Kidney epithelial cell (primary cell): ENCODE measurements at places on chromosomes 5 and 9.

GRCh38 chr9:76529653-76530052 lies 70.7 kb downstream of the GCNT1 start:
- no peak for DNase-seq

- DNase-seq: no peak
Measured at GRCh38 chr5:157913575-157913974, 54.6 kb upstream of the CLINT1 start.

- DNase-seq: no peak
Measured at GRCh38 chr5:170110403-170111087, 4.8 kb downstream of the FOXI1 start.

DNA sequence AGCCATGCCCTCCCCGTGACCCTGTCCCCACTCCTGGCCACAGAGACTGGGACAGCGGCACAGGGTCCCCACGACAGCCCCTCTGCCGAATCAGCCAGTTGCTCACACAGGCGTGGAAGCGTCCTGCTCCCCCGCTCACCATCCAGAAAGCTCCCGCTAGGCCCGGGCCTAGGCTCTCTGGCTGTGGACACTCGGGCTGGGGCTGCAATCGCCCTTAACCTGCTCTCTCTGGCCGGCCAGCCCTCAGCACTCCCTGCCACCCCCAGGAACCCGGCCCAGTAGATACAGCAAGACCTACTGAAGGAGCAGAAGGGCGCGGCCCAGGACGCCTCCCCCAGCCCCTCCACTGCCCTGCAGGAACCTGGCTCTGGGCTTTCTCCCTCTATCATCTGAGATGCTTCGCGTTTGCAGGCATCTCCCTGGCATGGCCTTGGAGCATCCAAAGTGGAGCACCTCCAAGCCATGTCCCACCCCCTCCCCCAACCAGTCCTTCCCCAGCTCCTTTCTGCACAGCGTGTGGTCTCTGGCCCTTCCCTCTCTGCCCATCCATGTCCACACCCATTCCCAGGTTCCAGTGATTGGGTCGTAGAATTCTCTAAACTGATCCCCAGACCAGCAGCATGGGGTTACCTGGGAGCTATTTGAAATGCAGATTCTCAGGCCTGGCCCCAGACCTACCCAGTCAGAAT lies 113.7 kb upstream of the LMX1B start:
- DNase-seq: no peak

DNA sequence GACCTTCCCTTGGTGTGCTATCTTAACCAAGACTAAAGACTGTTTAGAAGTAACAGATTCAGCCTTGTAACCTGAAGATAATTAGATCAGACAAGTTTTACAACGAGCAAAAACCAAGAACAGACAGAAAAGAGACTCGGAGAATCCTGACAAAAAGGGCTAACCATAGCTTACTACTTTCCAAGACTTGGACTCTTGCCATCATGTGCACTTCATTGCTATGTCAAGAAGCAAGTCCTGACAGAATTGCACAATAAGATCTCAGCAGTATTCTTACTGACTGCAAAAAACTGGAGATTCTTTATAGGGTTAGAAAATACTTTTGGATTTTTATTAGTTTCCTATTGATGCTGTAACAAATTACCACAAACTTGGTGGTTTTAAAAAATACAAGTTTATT lies 1539.0 kb upstream of the NUDT12 start:
- no peak for DNase-seq

- no peak for DNase-seq
Measured at GRCh38 chr9:121328476-121328875, 41.6 kb downstream of the STOM start.
